HAP-1 (cell line): ENCODE measurements at places on chromosomes 6 and 20.

GRCh38 chr6:160337991-160338390, 10.2 kb upstream of the SLC22A3 start:
- no peak for DNase-seq

GRCh38 chr6:117505311-117505710, 22.8 kb downstream of the DCBLD1 start:
- DNase-seq, result no peak

GRCh38 chr6:106426250-106426970, 65.9 kb downstream of the CRYBG1 start:
- DNase-seq, result no peak

DNA sequence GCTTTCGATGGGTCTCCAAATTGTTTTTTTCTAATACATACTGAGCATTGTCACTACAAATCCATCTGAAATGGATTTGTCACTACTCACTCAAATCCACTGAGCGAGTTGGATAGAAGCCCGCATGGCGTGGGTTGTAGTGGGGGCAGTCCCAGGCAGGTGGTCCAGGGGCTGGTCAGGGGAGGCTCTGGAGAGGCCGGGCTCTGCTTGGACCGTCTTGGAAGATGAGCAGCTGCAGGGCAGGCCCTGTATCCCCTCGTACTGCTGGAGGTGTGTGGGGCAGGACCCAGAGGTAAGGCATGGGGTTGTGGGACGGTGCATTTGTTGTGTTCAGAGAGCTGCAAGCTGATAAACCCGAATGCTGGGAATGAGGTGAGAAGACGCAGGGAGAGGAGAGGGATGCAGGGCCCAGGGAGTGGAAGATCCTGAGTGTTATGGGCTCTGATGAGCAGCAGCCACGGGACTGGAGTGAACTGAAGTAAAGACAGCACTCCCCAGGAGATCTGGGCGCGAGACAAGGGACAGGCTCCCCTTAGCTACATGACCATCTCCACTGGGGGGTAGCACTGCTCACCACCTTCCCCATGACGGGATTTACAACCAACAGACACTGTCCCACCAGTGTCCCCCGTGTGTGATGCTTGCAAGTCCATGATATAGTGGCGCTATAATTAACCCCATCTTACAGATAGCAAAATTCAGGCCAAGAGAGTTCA, 45.9 kb downstream of the PSMG4 start:
- no peak for DNase-seq

DNA sequence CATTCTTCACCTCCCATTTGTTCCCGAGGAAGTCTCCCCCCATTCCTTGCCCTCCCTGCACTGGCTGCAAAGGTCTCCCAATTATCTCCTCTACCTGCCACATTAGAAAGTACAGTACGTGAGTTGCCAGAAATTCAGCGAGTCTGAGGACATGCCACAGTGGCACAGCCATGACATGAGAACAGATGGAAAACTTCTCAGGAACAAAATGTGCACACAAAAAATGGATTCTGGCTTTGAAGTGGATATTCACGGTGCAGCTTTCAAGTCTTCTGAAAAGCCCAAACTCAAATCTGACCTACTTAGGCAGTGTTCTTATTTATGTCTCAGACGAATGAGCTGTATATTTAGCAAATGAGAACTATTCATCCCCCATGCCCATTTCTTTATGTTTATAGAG, 269.1 kb upstream of the ARID1B start:
- DNase-seq, result no peak

DNA sequence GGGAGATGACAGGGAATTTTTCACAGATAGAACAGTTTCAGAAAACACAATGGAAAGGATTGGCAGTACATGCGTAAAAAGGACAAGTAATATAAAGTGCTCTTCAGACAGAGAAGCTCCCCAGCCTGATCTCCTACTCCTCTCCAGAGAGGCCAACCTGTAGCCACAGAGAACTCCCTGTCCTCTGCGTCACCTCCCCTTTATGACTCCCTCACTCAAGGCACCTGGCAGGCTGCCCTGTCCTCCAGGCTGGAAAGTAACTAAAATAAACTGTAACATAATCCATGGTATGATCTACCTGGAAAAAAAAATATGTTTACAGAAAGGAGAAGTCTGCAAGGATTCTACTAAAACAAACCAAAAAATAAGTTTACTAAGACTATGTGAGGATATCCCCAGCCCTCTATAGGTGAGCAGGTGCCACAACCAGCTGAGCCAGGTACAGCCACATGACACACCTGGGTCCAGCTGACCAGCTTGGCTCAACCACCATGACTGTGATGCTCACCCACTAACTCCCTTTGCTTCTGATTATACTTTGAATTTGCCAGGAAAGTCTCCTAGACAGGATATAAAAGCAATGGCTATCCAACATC, 29.2 kb downstream of the MBOAT1 start:
- DNase-seq, result no peak

DNA sequence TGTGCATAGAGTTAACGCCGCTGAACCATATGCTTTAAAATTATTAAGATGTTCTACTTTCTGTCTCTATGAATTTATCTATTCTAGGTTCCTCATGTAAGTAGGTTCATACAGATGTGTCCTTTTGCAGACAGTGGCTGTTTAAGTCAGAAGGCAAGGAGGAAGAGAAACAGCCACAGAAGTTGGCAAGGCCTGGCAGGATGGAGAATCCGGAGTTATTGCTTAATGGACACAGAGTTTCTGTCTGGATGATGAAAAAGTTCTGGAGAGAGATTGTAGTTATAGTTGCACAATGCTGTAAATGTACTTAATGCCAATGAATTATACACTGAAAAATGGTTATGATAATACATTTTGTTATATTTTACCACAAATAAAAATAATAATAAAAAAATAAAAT, 283.6 kb upstream of the CNR1 start:
- no peak for DNase-seq

- no peak for DNase-seq
These were observed 2.5 kb upstream of the HLA-DRA start for GRCh38 chr6:32436995-32437836.
